ENCODE measurements at places on chromosomes 16 and 17.
A peak's percentile ranks its signal among the peaks of the same experiment; 100 is the strongest.

DNA sequence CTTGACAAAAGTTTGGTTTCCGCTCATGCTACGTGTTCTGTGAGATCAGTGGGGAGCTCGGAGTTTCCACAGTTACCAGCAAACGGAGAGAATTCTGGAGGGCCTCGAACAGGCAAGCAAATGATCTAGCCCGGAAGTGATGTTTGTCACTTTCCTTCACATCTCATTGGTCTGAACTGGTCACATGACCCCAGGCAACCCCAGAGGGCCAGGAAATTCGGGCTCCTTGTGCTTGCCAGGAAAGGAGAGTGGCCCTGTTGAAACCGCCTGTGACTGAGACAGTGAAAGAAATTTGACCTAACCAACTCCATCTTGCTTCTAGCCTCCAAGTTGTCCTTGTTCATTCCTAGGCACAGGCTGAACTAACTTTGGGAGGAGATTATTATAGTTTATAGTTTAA lies 23.0 kb downstream of the SPPL2C start:
- DNase-seq, result no peak

DNA sequence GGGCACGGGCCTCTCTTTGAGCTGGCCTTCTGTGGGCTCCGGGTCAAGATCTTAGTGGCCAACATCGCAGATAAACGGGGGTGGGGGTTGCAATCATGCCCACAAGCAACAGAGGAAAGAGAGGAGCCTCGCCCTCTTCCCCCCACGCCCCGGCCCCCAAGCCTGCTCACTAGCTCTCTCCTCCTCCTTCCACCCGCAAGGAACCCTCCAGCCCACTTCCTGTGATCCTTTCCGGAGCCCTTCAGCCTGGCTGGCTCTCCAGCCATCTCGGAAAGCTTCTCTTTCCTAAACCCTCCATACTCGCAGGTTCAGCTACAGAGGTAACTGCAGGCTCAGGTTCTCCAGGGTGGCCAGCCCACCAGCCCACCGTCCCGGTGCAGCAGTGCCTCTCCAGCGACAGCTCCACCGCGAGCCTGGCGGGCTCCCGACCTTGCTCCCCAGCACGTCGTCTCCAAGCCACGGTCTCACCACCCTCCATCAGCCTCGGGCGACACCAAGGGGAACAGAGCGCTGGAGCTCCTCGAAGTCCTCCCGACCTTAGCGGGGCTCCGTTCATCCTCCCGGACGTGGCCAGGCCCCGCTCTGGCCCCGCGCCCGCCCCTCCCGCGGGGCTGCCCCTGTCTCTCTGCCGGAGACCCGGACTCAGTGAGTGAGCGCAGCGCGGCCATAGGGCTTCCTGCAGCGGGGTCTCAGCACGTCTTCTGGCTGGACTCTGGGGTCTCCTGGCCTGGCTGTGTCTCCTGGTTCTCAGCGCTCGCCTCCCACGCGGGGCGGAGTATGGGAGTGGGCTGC lies 12.9 kb upstream of the ODF4 start:
- DNase-seq, result no peak

DNA sequence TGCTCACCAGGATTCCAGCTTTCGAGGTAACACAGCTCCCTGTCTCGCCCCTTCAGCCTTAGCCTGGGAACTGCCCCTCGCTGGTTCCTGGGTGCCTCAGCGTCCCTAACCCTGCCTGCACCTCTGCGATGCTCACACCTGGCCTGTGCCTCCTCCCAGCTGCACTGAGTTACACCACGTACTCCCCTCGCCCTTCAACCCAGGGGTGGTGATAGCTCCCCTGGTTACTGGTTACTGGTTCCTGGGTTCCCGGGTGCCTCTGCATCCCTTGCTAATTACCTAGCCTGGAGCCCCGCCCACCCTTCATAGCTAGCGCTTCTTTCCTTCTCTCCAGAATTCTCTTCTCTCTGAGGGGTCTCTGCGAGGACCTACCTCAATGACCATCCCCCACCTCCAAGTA lies 65.3 kb upstream of the PLCG2 start:
- DNase-seq, result no peak

DNA sequence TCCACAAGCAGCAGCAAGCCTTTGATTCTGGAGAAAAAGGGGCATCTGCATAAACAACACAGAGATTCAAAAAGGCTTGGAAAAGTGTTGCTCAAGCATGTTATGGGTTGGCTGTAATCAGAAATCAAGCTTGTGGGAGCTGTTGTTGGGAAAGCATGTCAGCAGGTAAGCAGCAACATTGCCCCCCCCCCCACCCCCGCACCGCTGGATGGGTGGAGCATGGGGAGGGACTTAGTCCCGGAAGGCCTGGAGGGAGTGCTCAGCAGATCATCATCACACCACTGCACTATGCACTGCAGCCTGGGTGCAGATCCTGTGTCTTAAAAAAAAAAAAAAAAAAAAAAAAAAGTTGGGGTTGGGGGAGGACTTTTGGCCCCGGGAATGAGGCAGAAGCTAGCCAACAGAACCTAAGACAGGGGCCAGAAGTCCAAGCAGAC lies 16.8 kb upstream of the AKAP1 start:
- no peak for DNase-seq

DNA sequence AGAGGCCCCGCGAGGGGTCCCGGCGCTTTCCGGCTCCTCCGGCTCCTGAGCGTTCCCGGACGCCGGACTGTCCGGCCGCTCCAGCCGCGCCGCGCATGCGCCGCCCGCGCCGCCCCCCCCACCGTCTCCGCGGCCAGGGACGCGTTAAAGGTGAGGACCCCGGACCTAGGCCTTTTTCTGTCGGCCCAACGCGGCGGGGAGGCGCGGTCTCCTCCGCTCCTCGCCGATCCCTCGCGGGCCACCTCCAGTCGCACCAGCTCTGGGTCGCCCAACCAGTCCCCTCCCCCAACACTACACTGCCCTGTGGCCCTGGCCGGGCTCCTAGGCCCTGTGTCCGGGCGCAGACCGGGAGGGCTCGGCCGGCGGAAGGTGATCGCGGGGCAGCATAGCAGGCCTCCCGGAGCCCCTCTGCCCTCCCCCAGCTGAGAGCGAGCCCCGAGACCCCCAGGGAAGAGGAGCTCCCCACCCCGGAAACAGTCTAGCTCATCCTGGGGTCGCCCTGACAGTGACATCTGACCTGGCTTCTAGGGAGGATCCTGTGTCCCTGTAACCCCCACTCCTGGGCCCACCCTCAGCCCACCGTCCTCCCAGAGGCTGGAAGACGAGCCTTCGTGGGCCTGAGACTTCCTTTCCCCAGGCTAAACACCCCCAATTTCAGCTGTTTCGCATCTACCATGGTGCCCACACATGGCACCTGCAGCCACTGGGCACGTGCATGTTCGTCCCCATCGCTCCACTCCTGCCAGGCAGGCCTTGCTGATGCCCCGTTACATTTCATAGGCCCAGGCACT lies 14.7 kb upstream of the BCAR1 start:
- DNase-seq, result no peak

DNA sequence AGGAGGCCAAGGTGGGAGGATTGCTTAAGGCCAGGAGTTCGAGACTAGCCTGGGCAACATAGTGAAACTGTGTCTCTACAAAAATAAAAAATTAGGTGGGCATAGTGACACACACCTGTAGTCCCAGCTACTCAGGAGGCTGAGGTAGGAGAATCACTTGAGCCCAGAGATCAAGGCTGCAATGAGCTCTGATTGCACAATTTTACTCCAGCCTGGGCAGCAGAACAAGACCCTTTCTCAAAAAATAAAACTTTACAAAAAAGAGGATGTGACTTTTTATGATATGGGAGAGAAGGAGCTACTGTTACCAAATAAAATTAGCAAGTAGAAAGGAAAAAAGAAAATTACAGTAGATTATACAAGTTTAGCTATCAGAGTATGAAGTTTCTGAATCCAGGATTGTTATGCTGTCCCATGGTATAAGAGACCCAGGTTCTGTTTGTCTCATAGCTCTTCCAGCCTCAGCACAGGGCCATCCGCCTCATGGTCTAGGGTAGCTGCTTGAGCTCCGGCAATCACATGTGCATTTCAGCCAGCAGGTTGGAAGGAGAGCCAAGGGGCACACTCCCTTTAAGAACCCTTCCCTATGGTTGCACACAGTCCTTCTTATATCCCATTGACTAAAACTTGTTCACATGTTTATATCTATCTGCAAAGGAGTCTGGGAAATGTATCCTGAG lies 13.5 kb downstream of the EEF2K start:
- no peak for DNase-seq

- no peak for DNase-seq
These were observed 26.2 kb upstream of the WFDC1 start for GRCh38 chr16:84268291-84269040.

GRCh38 chr17:48014595-48015111 lies 22.9 kb downstream of the COPZ2 start:
- DNase-seq, result no peak

GRCh38 chr17:32865141-32865540 lies 11.8 kb downstream of the MYO1D start:
- no peak for DNase-seq

DNA sequence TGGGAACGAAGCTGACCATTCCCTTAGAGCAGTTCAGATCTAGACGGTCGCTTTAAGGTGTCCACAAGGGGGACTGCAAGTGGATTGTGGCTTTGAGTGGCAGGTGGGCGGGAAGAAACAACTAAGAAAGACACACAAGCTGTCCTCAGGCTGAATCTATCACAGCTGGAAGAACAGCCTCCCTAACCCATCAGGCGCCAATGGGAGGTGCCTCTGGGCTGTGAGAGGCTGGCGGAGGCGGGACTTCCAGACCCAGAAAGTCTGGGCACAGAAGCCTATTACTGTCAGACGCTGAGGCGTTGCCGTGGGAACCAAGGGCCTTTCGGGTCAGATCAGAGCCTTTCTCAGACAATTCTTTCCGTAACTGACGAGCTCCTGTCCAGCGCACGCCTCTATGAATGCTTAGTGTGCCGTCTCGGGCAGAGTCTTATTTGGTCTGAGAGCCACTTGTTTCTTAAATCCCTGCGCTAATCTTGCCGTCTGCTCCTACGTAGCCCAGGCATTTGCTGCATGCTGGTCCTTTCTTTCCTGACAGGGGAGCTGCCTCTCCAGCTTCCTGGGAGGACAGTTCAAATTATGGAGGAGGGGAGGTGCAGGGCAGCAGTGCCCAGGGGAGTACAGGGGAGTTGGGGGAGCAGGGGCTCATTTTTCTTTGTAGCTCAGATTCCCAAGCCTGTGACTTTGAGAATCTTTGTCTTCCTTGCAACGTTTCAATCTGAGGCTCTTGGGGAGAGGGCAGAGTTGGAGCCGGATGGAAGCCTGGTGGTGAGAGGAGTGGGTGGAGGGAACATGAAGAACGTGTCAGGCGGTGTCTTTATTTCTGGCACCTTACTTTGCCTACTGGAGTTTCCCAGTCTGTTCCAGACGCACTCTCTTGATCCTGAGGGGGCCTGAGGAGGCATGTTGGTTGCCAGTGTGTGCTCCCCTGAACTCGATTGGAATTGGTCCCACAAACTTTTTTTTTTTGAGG lies 618.7 kb downstream of the KCNJ18 start:
- DNase-seq, result no peak

GRCh38 chr16:12881740-12882139 lies 19.7 kb upstream of the SHISA9 start:
- DNase-seq, result no peak

- DNase-seq, result no peak
These were observed 11.9 kb downstream of the ERCC4 start for GRCh38 chr16:13931845-13932244.

DNA sequence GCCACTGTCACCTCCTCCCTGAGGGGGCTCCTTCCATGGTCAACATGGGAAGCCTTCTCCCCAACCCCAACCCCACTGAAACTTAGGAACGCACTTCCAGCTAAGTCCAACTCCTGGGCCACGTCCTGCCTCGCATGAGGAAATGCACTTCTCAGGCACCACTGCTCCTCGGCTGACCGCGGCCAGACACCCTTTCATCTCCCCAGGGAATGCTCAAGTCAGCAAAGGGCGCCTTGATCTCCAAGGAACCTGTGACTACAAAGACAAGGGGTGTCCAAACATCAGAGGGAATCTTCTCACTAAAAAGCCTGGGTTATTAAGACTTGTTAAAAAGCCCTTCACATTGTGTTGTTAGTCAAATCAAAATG lies 124.9 kb upstream of the HSBP1 start:
- no peak for DNase-seq

DNA sequence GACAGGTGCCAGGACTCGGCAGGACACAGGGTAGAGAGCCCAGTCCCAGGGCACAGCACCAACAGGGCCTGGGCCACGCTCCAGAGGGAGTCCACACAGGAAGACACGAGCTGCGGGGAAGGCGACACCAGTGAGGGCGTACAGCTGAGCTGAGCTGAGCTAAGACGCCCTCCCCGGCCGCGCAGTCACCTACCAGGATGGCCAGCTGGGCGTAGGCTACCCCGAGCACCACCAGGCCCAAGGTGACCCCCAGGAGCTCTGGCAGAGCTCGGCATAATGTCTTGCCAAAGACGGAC lies 42.6 kb downstream of the TSC2 start:
- DNase-seq, result no peak

GRCh38 chr17:1398931-1399678 lies 917 bp downstream of the YWHAE start:
- DNase-seq, result no peak

- DNase-seq, result no peak
These were observed 38.5 kb downstream of the SOX8 start for GRCh38 chr16:1020091-1020399.

- no peak for DNase-seq
These were observed 11.5 kb downstream of the LITAF start for GRCh38 chr16:11575223-11575589.

DNA sequence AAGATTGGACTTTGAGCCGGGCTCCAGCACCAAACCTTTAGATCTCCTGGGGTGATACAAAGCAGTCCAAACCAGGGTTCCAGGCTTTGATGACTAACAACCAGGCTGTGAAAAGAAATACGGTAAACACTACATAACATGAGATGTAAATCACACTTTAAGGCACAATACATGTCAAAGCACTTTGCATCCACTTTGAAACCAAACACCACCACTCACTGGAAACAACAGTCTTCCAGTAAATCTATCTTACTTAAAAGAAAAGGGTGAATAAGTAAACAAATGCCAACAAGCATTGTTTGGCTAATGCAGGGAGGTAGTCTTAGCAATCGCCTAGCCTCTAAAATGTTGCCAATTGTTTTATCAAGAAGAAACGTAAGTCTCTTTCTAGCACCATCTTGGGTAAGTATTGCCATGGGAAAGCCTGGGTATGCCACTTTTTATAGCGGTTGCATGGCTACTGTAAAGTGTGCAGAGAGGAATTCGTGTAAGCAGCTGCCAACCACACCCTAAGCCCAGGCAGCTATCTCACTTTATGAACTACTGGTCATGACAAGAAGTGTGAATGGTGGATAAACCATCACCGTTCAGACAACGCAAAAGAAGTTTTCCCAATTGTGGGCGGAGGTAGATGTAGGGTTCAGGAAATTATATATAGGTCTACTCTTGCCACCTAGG lies 267.4 kb upstream of the PSMD7 start:
- DNase-seq, result no peak

DNA sequence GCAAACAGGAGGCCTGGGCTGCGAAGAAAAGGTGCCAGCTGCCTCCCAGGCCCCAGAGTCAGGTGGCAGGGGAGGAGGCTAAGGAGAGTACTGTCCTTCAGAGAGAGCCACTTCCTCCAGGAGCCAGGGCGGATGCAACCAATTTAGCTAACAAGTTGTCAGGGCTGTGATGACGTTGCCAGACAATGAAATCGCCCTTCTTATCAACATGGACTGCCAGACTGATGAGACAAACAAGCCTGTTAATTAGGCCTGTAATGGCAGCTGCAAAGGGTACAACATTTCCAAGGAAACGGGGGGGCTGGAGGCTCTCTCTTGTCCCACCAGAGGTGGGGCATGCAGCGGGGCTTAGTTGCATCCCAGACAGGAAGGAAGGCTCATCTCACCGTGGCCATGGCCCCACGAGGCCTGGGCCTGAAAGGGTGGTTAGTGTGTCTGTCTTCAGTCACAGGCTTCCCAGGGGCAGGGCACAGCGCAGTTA lies 111.8 kb downstream of the SDK2 start:
- DNase-seq, result peak; percentile 87

GRCh38 chr17:16459855-16460550 lies 32.0 kb downstream of the LRRC75A start:
- DNase-seq, result no peak

GRCh38 chr16:56311208-56312027 lies 113.9 kb downstream of the AMFR start:
- DNase-seq, result peak; percentile 90
